Natural killer cell (primary cell): ENCODE measurements at places on chromosomes 7 and 10.

- no peak for DNase-seq
Measured at GRCh38 chr10:65949526-65949925, 976.3 kb upstream of the LRRTM3 start.

DNA sequence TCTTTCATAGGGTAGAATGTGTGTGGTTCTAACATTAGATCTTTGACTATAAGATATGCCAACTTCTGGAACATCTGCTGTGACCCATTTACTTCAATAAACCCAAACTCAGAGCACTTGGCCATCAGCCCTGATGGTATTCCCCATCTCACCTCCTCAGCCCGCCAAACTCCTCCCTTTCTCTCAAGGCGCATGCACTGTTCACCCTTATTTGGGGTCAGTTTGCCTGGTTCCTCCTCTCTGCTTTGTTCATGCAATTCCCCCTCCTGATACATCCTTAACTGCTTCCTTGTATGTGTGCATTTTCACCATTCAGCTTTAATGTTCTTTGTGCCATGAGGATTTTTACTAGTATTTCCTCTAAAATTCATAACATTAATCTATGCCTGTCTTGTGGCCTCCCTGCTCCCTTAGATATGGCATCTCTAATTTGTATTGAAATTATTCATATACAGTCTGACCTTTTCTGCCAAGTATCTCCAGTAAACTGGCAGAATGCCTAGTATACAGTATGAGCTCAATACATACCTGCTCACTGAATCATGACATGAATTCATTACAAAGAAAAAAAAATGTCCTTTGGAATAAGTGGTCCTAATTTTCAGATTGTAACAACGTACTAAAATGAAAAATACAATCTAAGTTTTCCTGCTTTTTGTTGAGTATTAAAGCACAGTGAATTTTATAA, 336.8 kb upstream of the IGFBP3 start:
- DNase-seq = no peak

- DNase-seq = peak; percentile 62
Measured at GRCh38 chr10:109920016-109920415, 3.3 kb downstream of the XPNPEP1 start.

DNA sequence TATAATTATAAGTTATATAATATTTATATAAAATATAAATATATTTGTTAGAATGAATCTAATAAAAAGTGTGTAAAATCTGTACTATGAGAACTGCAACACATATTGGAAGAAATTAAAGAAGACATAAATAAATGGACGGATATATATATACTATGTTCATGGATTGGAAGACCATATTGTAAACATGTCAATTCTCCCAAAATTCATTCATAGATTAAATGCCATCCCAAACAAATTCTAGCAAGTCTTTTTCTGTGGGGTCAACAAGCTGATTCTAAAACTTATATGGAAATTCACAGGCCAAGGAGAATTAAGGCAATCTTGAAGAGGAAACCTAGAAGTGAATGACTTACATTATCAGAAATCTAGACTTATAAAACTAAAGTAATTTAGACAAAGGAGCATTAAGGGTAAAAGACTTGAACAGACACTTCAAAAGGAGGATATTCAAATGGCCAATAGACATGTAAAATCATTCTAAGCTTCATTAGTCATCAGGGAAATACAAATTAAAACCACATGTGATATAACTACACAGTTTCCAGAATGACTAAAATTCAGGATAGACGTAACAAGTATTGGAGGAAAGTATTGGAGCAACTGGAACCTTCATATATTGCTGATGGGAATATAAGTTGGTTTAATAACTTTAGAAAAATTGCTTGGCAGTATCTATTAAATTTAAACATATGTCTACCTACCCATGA, 225.9 kb downstream of the EMX2 start:
- DNase-seq = no peak

GRCh38 chr7:31890766-31891165, 179.4 kb downstream of the PDE1C start:
- no peak for DNase-seq

DNA sequence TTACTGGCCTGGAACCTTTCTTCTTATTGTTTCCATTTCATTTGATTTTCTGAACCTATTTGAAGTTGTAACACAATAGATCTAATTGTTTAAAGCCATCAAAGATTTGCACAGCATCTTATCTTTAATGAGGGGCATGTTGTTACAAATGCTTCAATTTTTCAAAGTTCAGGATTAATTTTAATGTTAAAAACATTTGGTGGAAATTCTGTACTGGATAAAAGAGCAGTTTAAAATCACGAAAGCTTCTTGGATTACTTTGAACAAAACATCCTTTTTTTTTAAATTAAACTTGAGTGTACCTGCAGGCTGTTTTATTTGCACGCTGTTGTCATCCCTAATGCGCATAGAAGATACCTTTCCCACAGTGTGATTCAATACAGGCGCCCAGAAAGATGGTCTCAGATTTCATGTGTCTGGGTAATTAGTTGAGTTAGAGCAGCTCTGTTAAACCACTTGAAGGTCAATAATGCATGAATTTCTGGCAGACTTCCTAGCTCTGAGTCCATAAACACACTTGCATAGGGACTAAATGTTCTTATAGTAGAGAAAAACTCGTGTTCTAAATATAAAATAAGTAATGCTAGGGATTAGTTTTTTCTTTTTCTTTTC, 29.3 kb upstream of the DDX50 start:
- no peak for DNase-seq

GRCh38 chr7:105010504-105011130, 3.4 kb upstream of the KMT2E start:
- DNase-seq = no peak

- no peak for DNase-seq
Measured at GRCh38 chr7:129609666-129610065, 1.9 kb upstream of the NRF1 start.

DNA sequence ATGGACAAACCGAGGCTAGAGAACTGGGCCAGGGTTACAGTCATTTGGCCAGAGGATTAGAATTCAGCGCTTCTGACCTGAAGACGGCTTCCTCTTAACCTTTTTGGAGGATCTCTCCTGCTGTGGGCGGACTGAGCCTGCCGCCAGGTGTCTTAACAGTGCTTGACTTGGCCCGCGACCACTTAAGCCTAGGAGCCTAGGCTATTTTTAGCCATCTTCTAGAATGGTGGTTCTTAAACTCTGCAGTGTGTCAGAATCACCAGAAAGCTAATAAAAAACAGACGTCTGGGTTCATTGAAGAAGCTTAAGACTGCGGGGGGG, 722 bp downstream of the MDH2 start:
- DNase-seq = no peak

DNA sequence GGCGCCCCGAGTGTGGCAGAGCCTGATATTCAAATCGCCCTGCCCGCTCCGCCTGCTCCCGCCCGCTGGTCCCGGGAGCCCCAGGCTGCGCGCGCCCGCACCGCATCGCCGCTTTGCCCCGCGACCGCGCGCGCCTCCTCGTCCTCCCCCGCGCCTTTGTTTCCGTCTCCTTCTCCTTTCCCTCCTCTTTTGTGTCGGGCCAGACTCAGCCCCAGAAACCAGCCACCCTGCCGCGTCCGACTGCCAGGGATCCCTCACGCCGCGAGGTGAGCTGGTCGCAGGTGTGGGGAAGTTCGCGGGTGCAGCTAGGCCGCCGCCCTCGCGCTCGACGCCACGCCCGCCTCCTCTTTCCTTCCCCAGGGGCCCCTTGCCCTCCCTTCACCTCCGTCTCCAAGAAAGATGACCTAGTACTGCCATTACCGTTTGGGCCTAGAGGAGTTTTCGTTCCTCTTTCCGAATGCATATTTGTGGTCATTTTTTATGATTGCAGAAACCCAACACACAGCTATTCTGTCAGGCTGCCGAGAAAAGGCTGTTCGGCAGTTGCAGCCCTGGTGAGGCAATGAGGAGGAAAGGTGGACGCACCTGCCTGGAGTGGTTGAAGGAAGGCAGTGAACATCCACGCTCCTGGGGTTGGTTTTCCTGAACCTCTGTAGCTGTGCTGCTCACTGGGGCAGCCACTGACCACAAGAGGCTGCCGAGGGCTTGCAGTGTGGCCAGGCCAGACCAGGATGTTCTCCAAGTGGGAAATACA, 107.3 kb downstream of the SNX10 start:
- no peak for DNase-seq

GRCh38 chr7:17564678-17565212, 266.3 kb downstream of the AHR start:
- DNase-seq = no peak

GRCh38 chr7:2528481-2529095, 9.0 kb downstream of the LFNG start:
- DNase-seq = no peak

DNA sequence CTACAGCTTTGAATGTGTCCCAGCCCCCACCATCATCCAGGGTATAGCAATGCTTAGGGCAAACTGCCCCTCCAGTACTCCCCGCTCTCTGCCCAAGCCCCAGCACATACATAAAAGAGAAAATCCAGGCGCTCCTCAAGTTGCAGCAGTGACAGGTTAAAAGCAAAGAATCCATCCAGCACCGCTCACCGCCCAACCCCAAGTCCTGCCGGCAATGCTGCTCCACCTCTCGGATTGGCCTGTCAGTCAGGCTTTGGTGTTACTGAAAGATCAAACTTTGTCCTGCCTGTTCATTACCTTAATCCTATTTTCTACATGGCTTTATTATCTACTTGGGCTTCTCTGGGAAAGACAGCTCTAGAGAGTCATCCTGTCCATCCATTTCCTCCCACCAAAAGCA, 31.9 kb downstream of the DPCD start:
- DNase-seq = no peak

DNA sequence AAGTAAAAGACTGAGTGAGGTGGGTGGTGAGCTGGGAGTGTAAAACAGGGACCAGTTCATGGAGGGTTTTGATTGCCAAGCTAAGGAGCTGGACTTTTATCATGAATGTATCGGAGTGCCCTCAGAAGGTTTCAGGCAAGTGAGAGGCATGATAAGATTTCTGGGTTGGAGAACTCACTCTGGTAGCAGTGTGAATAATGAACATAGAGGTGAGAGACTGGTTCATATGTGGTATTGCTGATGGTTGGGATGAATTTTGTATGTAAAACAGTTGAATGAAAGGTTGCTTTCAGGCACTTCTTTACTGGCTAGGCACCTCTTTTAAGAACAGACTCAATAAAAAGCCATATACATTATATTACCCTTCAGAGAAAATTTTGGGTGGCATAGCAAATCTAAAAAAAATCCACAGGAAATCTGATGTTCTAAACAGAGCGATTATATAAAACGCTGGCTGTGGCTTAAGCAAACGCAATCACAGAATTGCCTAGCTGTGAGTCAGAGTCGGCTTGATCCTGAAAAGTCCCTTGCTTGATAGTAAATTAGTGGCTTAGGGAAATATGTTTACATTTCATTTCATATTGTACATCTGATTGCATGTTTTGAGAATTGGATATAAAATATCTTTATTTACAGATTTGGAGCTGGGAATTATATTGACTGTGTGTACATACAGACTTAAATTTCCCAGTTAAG, 92.9 kb upstream of the HDAC9 start:
- DNase-seq = no peak

GRCh38 chr10:11012421-11013295, 5.0 kb upstream of the CELF2 start:
- DNase-seq = no peak

GRCh38 chr7:55075464-55076021, 56.7 kb downstream of the EGFR start:
- DNase-seq = no peak

GRCh38 chr7:1322240-1323110, 89.8 kb downstream of the UNCX start:
- DNase-seq = no peak

- DNase-seq = no peak
Measured at GRCh38 chr10:86253091-86254072, 113.2 kb downstream of the GRID1 start.

DNA sequence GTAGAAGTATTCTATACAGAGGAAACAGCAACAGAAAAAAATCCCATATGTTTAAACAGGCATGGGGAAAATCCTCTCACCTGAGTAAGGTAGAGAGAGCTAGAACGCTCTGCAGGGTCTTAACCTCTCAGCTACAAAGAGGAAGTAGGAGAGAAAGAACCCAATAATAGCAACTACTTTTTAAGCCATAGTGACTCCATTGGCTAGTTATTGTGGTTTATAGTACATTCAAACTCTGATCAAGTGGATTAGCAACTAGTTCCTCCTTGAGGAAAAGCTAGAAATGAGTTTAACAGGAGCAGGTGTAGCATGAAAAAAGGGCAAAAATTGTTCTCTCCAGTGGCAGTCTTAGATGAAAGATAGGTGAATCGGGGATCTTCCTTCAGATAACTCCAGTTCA, 89.7 kb downstream of the HGF start:
- no peak for DNase-seq

DNA sequence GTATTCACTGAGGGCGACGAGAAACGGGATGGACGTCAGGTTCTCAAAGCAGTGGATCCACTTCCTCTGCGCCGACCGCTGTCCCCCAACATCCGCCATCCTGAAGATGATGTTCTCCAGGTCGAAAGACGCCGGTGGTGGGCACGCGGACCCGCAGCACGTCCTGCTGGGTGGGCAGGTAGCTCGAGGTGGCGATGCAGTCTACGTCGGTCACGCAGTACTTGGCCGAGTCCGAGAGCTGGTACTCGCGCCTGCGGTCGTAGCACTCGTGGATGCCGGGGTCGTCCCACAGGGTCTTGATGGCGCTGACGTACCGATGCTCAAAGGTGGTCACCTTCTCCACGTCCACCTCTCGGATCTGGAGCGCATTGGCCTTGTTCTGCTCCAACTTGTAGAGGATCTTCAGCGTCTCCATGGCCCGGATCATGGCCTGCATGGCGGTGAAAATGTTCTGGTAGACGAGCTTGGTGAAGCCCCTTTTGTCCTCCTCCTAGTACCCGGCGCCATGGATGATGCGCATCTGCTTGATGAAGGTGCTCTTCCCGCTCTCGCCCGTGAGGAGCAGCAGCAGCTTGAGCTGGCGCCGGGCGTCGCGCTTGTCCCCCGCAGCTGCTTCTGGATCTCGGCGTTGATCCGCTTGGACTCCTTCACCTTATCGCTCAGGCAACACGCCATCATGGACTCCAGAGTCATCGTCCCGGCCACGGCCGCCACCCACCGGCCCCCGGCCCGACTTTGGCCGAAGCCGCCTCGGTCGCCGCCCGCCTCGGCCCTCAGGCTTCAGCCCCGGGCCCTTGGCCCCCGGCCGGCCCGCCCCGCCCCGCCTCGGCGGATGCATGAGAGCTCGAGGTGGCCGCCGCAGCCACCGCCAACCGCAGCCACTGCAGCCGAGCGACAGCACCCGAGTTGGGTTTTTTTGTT, 122.9 kb upstream of the KCTD7 start:
- peak; percentile 61 for DNase-seq

- peak; percentile 65 for DNase-seq
Measured at GRCh38 chr10:11164803-11165590, 147.3 kb downstream of the CELF2 start.

- DNase-seq = no peak
Measured at GRCh38 chr7:50504646-50505546, 54.7 kb upstream of the FIGNL1 start.
